Activated effector memory CD4-positive, alpha-beta T cell treated with anti-CD3 and anti-CD28 coated beads, Interleukin-2, amount 50 U/mL, for 16 hours (primary cell): ENCODE measurements at places on chromosomes 12 and 14.
A peak's percentile ranks its signal among the peaks of the same experiment; 100 is the strongest.

- no peak for DNase-seq
These were observed 2.9 kb upstream of the EPYC start for GRCh38 chr12:91007531-91008290.

GRCh38 chr14:24146978-24147760, at the start of gene RNF31:
TSS of gene RNF31 (plus strand) at chr14:24147498. CDS start at chr14:24147699, 201 bp downstream.
- DNase-seq, result peak; percentile 99

DNA sequence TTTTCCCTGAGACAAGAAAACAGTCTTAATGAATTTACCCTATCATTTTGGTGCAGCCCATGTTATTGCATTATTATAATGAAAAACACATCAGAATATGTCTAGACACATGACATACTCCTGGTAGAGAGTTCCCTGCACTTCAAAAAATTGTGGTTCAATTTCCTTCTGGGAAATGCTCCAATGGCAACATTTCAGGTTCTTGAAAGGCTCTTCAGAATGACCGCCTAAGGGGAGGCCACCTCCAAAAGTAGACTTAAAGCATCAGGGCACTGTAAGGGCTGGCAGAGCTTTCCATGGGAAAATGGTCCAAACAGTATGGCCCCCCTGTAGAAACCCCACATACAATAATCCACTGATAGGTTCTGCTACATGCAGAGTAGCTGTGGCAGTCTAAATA, 110.7 kb downstream of the SLC25A21 start:
- DNase-seq, result no peak

DNA sequence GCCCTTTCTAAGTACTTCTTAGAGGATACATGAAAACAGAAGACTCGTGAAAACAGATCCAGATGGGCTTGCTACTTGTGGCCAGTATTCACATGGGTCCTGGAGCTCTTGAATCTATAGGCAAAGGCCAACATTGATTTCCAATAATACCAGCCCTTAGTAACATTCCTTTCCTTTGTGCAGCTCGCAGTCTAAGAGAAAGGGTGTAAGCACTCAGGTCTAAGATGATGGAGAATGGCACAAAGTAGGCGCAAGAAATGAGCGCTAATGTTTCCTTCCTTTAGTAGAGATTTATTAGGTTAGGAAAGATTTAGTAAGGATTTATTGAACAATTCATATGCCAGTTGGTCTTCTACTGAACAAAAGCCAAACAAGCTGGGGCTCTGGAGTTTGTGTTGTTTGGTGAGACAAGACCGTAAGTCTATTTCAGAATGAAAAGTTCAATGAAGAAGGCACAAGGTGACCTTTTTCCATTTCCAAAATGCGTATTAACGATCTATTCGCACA, 525 bp downstream of the RNU6-8 start:
- no peak for DNase-seq

DNA sequence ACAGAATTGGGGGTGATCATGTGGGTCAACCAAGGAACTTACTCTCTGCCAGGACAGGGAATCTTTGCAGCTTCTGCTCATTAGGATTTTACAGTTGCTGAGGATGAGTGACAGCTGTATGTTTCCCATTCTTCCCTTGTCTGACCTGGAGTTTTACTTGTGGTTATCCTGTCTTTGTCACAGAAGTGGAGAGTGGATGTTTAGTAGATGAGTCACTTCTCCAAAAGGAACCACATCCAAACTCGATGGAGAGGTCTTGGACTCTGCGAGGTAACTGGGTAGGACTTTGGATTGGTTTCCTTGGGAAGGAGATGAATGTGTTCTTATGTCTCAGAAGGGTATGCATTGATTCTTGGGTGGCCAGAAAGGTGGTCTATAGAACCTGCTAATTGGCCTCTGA, 53.8 kb upstream of the USP44 start:
- no peak for DNase-seq
